Right renal pelvis (tissue), 4 donors: ENCODE measurements at places on chromosomes 5 and 9. TPM values are rescaled to one million over a fixed set of nuclear protein-coding genes. Genes with fewer than 3 reads are reported as not detected.

The SPINK7 gene
- polyA plus RNA-seq = 0.14 TPM

The MEIKIN gene
- polyA plus RNA-seq = not detected

The SIT1 gene
- polyA plus RNA-seq = 0.30 TPM

The CDH9 gene
- 16.7 TPM for polyA plus RNA-seq

The ANGPTL2 gene
- 11.1 TPM for polyA plus RNA-seq

The NR5A1 gene
- polyA plus RNA-seq = not detected

The ENHO gene
- polyA plus RNA-seq = 1.5 TPM

The LRRC26 gene
- polyA plus RNA-seq = not detected
